Stimulated activated CD8-positive, alpha-beta memory T cell treated with anti-CD3 and anti-CD28 coated beads, Interleukin-2, amount 100 ng/mL, for 1 hour (primary cell): ENCODE measurements at places on chromosomes 4 and X.

DNA sequence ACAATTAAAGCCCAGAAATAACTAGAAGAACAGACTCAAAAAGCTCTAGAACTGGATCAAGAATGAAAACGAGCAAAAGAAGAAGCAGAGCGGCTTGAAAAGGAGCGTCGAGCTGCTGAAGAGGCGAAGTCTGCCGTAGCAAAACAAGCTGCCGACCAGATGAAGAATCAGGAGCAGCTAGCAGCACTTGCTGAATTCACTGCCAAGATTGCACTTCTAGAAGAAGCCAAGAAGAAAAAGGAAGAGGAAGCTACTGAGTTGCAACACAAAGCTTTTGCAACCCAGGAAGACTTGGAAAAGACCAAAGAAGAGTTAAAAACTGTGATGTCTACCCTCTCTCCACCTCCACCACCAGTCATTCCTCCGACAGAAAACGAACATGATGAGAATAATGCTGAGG is 56.1 kb upstream of the PPP4R3C start:
- no peak for DNase-seq

DNA sequence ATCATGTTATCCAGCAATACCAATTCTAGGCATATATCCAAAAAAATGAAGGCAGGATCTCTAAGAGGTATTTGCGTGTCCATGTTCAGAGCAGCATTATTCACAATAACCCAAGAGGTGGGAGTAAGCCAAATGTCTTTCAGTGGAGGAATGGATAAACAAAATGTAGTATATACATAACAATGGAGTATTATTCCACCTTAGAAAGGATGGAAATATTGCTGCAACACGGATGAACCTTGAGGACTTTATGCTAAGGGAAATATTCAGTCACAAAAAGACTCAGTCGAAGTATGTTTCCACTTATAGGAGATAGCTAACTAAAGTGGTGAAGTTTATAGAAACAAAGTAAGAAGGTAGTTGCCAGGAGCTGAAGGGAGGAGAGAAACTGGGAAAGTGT is 74.3 kb downstream of the LARP1B start:
- no peak for DNase-seq

- DNase-seq = no peak
Measured at GRCh38 chr4:124152132-124152531, 560.4 kb downstream of the ANKRD50 start.

DNA sequence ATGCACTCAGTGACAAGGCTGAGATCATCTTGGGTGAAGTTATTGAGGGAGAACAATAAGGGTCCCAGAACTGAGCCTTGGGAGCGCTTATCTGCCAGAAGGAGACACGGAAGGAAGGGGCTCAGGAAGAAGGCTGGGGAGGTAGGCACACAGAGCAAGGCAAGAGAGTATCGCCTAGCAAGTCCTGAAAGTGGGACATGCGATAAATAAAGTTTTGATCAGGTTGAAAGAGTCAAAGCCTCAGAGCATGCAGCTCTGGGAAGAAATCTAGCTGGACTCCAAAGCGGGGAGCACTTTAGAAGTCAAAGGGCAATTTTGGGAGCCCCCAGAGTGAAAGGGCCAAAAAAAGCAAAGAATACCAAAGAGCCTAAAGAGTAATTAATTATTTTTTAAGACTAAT is 17.7 kb upstream of the ANXA3 start:
- DNase-seq = no peak

- DNase-seq = no peak
Measured at GRCh38 chr4:77044461-77045150, 31.2 kb downstream of the CCNI start.

DNA sequence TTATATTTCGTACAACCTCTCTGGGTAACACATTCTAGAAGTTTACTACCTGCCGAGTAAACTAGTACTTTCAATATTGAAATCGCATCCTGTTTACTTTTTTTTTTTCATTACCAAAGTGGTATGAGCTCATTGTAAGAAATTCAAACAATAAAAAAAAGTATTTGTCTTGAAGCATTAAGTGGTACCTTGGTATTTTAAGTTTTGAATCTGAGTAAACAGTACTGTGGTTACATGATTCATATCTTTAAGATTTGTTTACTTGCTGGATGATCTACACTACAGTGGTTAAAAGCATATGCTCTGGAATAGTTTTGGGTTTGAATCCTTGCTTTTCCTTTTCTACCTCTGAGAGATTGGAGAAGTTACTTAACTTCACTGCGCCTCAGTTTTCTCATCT is 3.8 kb upstream of the MMGT1 start:
- no peak for DNase-seq

- DNase-seq = peak; percentile 17
Measured at GRCh38 chrX:72094894-72095293, 36.8 kb downstream of the RTL5 start.

DNA sequence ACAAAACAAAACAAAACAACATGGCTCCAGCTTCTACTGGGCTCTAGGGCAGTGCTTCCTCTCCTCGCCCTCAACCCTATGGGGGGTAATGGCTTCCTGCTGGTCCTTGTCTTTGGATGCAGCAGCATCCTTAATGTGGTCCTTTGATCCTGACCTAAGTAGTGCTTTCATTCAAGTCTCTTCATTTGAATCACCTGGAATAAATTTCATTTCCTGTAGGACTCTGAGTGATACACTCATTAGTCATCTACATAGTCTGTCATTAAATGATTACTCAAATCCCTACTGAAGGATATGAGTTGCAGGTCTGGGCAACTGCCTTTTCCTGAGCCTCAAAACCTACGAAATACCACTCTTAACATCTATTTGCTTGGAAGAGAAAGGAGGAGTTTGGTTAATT is 54.5 kb downstream of the RHOH start:
- DNase-seq = no peak

- DNase-seq = no peak
Measured at GRCh38 chrX:31555506-31555905, 483.7 kb upstream of the FTHL17 start.
